RPMI8226 (cell line): ENCODE measurements at places on chromosomes 2 and 18.

- DNase-seq = no peak
Measured at GRCh38 chr18:50886929-50887328, 8.0 kb downstream of the ME2 start.

- DNase-seq = no peak
Measured at GRCh38 chr2:182744490-182744889, 28.4 kb downstream of the DNAJC10 start.

GRCh38 chr18:64438178-64438577, 289.3 kb upstream of the LINC00305 start:
- DNase-seq = no peak

- no peak for DNase-seq
Measured at GRCh38 chr18:34647251-34647650, 62.8 kb upstream of the DTNA start.

DNA sequence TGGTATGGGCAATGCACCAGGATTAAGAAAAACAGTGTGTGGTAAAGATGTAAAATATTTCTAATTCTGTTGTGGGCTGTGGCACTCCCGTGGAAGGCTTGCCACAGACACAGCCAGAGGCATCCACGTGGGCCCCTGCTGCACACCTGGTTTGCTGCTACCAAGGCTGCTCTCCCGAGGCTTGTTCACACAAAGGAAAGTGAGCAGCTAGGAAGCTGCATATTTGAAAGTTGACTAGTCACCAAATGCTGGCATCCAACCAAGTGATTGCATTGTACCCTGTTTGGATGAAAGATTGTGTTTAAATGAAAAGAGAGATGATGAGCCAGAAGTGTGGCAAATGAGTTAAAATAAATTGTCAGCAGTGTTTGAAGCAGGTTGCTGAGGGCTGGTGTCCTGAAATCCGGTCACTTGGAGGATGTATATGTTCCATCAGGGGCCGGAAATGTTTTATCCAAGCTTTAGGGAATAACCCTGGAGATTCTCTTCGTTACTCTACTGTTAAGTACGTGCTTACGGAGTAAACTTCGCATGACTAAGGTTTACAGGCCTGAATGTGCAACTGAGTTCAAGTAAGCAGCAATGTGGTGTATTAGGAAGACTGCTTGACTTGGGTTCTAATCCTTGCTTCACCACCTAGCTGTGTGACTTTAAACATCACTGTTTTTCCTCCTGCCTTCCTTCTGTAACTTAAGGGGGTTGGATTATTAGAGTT, 86.1 kb downstream of the MSH2 start:
- DNase-seq = peak; percentile 18

- DNase-seq = no peak
Measured at GRCh38 chr2:105239924-105240323, 1.6 kb upstream of the GPR45 start.

- no peak for DNase-seq
Measured at GRCh38 chr18:49993299-49993698, 180.0 kb upstream of the ACAA2 start.

DNA sequence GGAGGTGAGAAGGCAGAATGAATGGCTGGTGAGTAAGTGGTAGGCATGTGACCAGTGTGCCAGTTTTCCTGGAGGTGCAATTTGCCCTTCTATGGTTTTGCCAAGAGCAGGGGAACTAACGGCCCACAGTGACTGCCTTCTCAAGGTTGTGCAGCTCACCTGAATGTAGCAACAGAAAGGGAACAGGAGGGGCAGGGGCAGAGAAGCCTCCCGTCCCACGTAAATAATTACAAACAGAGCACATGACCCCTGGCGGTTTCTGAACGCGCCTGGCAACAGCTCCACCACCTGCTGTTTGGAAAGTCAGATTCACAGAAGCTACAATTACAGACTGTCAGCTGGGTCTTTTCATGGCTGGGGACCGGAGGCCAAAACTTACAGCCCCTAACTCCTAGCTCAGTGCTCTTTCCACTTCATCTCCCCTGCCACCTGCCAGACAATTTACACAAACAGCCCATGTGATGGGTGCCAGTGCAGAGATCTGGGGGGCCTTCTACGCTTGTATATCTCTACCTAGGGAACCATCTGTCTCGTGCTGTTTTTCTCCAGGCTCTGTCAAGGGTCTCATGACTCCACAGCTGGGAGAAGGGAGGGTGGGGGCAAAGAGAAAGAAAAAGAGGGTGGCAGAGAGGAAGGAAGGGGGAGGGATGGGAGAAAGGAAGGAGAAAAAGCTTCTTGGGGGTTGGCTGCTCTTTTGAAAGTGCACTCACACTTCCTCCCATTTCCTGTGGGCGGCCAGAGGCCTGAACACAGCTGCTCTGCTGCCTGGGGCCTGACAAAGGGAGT, 69.6 kb downstream of the POLR1A start:
- peak; percentile 95 for DNase-seq
